Liver (tissue), 10 donors: ENCODE measurements at places on chromosomes 1 and 21. TPM values are rescaled to one million over a fixed set of nuclear protein-coding genes. Genes with fewer than 3 reads are reported as not detected.

GRCh38 chr1:232127190-232127589, 500.6 kb downstream of the DISC1 start:
- no peak for DNase-seq

Gene LYPD8
- not detected for total RNA-seq

DNA sequence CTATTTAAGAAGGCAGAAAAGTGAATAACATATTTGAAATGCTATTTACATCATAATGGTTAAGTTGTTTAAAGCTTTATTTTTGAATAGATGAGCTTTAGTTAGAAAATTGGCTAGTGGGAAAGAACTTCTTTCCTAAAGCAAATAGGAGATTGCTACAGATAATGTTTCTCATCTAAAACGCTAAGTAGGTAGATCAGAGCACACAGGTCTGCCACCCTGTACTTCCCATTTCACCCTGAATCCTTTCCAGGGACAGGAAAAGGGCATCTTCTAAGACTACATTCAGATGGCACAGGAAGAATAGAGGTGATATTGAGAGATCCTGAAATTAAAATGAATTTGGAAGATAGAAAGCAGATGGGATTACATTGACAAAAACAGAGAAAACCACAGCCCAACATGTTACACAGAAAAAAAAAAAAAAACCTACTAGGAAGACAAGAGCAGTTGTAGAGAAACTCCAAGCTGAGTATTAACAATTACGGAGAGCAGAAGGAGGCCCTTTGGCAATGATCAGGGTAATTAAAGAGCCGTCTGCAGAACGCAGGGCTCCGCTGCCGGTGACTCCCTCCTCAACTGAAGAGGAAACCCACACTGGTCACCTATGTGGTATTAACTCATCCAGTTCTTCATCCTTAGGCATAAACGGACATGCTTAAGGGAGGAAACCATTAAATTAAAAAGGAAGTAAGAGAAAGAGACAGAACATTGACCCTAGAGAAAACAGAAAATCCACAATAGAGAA, 53.6 kb upstream of the MAP10 start:
- no peak for DNase-seq

Gene PRELP
- 2.3 TPM for total RNA-seq

DNA sequence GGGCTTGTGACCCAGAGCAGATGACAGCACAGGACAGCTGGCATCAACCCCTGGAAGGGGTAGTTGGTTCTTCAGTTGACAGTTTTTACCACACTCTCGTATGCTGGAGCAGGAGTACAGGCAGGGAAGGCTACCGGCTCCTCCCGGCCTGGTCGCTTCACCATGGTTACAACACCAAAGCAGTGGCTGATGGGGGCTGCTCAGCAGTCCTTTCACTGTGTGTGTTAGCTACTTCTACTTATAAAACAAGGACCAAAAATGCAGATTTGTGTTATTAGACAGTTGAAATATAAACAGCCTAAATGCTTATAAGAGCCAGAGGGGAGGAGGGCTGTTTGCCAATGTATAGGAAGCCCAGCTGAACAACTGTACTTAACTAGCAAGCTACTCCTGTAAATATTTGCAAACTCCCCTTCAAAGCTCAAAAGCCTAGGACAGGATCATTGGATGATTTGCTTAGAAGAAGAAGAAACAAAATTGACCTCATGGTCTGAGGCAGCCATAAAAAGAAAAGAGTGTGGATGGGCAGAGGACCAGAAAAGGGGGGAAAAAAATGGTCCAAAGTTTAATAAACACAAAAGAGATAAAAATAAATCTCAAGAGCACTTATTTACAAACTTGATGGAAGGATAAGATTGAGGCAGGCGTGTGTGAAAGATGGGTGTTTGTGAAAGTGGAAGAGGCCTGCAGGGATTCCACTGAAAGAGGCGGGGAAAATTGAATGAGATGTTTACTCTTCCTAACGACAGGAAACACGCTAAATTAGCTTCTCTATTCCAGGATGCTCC, 57.1 kb downstream of the TGFB2 start:
- DNase-seq = no peak

DNA sequence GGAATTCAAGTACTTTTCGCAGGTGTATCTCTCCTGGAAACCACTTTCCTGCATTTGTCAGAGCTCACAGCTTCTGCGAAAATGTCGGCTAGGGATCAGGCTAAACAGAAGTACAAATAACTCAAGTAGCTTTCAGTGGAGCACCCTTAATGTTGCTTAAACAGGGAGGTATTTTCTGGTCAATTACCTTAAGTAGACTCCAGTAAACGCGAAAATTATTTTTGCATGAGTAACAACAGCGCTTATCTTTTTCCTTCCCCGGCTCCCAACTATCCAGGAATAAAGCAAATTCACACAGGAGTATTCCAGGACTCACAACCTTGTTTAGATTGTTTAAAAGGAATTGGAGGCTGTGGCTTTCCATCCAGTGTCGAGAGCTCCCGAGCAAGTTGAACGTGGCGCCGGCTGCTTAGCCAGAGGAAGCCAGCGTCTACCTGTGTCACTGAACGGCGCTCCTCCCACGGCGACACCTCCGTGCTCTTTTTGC, 7.3 kb upstream of the SIM2 start:
- DNase-seq = no peak

Gene FHAD1
- 0.05 TPM for total RNA-seq

DNA sequence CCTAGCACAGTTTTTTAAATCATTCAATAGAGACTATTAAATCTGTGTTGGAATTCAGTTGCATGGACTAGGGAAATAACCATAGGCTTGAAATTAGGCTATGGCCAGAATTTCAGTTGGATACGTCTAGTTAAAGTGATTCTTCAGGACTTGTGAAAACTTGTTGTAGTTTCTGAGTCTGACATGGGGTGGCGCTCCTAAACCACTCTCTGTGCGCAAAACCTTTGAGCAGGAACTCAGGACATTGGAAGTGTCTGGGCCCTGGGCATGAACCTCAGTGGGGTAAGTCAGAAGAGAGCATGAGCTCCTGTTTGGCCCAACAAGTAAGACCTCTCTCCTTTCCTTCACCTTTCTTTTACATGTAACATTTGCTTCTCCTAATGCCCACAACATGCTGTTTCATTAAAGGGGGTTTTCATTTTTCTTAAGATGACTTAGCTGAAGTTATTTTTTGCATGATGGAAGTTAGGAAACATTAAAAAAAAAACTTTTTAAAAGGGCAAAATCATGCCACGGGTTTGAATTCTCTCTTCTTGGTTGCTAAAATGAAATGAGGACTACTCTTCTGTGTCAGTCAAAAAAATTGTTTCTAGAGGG, 17.1 kb upstream of the CCDC190 start:
- DNase-seq = peak; percentile 53

Gene FCGR2B
- 7.9 TPM for total RNA-seq

DNA sequence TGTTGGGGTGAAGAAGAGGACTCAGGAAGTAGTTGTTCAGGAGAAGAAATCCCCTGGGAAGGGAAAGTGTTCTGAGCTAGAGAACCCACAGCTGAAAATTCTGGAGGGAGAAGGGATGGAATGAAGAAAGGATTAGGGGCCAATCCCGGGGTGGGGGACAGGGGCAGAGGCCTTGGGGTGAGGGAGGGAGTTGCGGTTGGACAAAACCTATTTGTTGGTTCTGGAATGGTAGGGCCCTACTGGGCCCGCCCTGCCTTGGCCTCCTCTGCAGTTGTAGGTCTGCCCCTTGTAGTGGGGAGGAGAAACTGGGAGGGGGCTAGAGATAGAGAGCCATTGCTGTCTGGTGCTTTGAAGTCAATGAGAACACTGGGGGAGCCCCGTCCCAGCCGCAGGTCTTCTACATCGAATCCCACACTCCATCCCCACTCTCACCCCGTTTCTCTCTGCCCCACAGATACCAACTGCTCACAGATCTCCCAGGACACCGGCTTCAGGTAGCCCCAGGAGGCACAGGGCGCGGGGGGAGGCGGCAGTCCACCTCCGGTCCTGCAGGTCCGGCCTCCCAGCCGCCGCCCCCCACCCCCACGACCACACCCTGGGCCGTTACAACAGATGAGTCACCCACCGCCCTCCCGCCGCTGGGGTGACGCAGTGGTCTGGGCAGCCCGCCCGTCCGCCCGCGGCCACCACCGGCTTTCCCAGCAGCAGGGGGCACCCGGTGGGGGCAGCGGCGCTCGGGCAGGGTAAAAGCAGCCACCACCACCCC, 1.1 kb downstream of the TAGLN2 start:
- DNase-seq = peak; percentile 58

DNA sequence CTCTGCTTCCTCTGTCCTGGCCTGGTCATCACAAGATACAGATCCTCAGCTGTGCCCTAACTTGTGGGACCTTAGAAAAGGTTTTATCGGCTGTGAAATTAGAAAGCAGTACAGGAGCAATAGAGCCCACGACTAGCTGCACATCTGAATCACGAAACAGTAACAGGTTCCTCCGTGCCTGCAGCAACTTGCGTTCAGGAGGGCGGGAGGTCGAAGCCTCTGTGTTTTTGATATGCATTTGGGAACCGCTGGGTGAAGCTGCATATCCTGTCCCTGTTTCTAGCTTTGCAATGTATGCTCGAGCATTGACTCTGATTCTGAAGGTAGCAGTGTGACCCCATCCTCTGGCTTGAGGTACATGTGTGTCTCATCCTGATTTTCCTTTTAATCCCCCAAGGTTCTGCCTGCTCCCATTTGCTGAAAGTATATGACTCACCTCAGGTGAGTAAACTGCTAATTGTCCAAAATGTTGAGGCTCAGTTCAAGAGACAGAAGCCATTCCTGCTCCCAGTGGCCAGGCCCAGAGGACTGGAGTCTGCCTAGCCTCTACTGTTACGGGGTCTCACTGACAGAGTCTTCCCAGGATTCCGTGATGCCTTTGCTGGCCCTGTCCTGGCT, 44.3 kb downstream of the SCCPDH start:
- no peak for DNase-seq

Gene TPTE
- total RNA-seq = not detected

DNA sequence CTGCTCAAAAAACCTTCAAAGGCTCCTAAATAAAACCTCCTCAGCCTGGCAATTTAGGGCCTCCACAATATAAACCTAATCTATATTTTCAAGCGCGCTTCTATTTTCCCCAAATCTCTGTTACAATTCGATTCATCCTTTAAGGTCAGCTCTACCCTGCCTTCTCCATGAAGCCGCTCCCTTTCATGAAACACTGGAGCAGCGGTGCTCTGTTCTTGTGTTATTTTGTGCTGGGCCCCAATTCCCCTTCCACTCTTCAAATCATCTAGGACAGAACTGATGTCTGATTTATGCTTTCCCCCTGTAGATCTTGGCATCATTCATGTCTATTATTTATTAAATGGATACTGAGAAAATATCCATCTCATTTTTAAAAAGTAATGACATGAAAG, 6.9 kb downstream of the ERRFI1 start:
- no peak for DNase-seq

DNA sequence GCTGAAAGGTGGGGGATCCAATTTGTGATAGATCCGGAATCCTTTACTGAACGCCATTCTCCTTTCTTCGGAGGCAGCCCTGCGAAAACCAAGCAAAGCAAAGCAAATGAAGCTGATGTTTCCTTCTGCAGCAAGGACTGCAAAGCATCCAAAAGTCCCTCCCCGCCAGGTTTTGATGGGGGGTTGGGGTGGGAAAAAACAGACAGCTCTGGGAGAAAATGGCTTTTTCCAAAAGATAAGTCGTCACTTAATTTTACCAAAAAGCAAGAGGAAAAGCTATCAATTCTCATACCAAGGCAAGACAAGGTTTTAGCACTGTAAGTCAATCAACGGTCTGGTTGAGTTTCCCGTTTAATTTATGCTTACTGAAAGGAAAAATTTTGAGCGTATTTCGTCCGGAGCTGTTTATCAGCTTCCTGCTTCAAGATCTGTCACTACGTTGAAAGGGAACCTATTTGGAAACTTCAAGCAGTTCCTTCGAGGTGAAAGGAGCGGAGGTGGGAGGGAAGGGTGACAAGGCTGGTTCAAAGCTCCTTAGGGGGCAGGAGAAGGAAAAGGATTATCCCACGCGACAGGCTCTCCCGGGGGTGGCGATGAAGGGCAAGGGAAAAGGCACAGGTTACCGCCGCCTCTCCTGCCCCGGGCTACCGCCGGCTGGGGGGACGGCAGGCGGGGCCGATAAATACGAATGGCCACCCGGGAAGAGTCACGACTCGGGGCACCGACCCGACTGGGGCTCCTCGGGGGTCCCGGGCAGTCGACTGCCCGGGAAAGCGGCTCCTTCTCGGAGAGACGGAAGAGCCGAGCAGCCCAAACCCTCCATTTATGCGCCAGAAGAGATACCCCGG, 750 bp downstream of the SYNJ1 start:
- DNase-seq = peak; percentile 56

DNA sequence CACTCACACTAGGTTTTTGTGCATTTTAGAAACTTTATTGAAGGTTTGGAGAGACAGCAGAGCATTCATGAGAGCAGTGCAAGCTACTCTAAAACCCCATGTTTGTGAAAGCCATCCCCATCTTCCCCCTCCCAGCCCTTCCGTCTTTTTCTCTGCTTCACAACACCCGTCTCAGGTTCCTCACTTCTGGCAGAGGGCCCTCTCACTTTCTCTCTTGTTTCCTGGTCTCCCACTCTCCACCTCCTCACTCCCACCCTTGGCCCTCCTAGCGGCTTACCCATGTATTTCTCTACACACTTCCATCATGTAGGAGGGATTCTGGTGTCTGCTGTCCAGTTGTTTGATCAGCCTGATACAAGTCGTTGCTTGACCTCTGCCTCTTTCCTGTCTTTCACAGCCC, 92.7 kb downstream of the LRRC8C start:
- no peak for DNase-seq

DNA sequence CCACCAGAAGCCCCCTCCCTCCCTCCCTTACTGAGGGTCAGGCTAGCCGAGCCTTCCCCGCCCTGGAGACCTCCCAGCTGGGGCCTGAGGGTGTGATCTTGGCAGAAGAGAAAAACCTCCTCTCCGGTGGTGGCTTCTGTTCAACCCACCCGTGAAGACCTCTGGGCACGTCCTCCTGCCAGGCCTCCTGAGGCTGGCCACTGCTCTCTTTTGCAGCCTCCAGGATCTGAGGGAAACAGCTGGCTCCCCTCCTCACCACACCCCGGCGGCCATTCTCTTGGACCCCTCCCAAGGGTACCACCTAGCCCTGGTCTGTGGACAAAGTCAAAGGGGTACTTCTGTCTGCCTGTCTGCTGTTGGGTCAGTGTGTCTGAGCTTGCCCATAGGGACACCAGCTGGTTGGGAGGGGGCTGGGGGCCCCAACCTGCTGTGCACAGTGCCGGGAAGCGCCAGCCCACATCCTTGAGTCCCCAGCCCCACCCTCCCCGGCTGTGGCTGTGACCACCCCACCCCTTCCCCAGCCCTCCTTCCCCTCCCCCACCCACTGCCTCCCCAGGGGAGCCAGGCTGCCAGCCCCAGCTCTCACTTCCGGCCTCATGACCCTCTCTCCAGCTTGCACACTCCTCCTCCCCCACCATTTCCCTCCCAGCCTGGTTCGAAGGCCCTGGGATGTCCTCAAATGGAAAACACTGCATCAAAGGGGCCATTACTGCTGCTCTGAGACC, 48.1 kb downstream of the AHDC1 start:
- no peak for DNase-seq
